ENCODE measurements at places on chromosomes 4 and X. TPM values are rescaled to one million over a fixed set of nuclear protein-coding genes. Genes with fewer than 3 reads are reported as not detected.

DNA sequence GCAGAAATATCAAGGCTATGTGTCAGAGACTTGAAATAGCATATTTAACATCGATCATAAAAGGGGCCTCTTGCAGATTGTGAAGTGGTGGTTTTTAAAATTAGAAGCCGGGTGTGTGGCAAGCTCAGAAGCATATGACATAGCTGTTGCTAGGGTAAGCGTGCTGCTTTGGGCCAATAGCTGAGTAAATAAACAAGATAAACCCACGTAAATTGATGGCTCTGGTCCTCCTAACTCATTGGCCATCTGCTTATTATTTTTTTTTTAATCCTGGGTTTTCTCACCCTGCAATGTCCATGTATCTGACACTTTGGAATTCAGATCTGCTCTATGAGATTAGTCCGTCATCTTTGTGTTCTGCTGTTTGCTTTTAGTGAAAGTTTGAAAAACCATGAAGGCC lies 32.6 kb upstream of the STOX2 start:
- no peak for DNase-seq

DNA sequence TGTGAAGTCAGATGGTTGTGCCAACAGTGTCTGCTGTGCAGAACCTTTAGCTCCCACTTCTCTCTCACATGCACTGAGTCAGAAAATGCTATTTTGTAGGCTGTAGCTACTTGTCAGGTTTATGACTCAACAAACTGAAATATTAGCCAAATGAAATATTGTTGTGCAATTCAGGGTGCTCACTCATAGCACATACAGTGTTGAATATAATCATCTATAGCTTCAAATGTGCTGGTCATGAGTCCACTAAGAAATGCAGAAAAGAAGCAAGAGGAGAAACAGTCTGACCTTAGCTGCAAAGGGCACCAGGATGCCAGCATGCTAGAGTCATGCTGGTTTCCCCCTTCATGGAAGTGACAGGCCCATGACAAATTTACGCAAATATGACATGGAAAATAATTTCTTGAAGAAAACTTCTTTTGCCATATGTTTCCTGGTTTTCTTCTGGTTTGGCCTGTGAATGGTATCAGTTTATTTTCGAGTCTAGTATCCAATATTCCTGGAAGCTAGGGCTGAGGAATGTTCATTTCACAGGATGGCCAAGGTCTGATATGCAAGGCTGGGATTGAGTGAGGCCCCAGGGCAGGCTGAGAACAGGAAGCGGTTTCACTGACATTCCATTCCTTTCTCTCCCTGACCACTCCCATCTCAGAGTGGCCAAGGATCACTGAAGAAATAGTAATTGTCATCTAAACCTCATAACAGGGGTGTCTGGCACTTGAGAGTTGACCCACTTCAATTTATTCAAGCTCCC lies 10.3 kb upstream of the CXCL2 start:
- DNase-seq: peak; percentile 86

GRCh38 chr4:61400439-61401038 lies 200.4 kb downstream of the ADGRL3 start:
- DNase-seq: no peak

DNA sequence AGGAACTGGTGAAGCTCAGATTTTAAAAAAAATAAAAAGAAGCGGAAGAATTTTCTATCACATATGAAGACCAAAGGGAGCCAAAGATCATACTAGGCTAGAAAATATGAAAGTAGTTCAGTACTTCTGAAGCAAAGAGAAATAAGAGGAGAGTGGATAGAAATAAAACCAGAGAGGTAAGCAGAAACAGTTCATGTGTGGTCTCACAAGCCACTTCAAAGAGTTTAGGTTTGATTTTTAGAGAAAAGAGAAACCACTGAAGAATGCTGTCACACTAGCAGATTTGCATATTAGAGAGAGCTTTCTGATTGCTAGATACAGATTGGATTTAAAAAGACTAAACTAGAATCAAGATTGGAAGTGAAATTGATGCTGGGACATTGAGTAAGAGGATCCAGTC lies 51.7 kb downstream of the GABRA3 start:
- DNase-seq: no peak

DNA sequence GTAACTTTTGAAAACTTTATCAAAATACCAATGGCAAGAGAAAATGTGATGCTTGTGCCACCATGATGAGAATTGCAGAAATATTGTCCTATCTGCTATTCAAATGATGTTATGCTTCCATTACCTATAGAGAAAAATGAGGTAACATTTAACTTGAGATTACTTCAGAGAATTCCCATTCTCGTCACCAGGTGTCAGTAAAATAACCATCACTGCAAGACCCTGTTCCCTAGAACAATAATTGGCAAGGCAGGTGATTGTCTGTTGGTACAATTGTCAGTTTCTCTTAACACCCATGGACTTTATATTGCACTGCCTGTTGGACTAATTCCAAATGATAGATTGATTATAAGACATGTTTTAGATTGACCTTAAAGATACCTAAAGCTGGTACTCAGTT lies 179.9 kb downstream of the GABRG1 start:
- no peak for DNase-seq

- no peak for DNase-seq
These were observed 120.5 kb downstream of the CAMK2D start for GRCh38 chr4:113641025-113641431.

DNA sequence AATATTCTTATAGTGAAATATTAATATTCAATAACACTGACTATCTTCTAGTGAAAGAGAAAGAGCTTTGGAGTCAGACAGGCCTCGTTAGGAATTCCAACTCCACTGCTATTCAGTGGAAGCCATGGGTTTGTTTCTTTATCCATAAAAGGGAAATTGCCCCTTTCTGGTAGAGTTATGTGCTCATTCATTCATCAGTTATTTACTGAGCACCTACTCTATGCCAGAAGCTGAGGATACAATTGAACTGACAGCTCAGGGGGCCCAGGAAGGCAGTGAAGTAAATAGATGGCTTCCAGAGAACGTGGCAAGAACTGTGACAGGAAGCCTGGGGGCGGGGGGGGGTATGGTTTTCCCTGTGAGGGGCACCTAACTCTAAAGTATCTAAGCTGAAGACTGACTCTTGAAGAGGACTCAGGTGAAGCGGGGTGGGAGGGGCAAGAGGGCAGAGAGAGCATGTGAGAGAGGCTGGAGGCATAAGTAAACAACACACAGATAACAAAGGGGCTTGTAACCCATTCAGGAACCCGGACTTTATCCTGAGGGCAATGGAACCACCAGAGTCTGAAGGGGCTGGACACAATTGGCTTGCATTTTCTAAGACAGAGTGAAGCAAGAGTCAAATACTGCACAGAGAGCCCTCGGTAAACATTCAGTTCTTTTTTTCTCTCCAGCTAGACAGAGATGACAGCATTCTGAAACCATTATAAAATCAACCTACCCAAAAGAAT lies 20.3 kb downstream of the ANXA5 start:
- DNase-seq: no peak

DNA sequence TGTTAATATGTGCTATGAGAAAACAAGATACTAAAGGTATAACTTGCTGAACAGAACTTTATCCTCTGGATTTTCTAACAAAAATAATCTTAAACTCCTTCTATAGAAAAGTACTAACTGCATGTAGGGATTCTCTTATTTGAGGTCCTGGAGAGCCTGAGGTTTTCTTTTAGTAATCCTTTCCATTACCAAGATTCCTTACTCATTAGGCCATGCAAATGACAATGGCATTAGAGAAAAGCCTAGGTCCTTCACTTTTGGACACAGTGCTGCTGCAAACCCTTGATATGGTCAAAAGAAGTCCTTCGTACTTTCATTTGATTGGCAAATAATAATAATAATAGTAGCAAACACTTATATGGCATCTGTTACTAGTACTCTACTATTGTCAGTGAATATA lies 3.2 kb downstream of the MMRN1 start:
- no peak for DNase-seq

- no peak for DNase-seq
These were observed 34.7 kb downstream of the IRS4 start for GRCh38 chrX:108701633-108702032.

DNA sequence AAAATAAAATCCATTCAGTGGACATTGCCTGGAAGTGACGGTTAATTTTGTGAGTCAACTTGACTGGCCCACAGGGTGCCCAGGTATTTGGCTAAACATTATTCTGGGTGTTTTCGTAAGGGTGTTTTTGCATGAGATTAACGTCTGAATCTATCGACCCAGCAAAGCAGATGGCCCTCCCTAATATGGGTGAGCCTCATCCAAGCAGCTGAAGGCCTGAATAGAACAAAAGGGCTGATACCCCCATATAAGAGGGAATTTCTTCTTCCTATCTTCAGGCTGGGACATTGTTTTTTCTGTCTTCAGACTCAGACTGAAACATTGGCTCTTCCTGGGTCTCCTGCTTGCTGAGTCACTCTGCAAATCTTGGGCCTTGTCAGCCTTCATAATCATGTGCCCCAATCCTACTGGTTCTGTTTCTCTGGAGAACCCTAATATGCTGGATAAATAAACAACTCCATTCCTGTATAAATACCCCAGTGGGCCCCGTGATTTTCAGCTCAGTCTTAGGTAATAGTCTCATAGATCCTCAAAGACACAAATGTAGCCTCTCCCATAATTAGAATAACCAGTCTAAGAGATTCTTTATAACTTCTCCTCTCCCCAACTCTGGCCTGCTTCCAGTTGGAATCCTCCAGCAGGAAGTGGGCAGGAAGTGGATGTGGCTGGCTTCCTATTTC lies 33.1 kb upstream of the DDX3X start:
- DNase-seq: no peak

- peak; percentile 29 for DNase-seq
These were observed 277.5 kb upstream of the AGTR2 start for GRCh38 chrX:115892787-115893671.

GRCh38 chr4:39330353-39330752 lies 35.8 kb downstream of the RFC1 start:
- DNase-seq: no peak

GRCh38 chr4:141686879-141687278 lies 50.5 kb downstream of the IL15 start:
- no peak for DNase-seq

DNA sequence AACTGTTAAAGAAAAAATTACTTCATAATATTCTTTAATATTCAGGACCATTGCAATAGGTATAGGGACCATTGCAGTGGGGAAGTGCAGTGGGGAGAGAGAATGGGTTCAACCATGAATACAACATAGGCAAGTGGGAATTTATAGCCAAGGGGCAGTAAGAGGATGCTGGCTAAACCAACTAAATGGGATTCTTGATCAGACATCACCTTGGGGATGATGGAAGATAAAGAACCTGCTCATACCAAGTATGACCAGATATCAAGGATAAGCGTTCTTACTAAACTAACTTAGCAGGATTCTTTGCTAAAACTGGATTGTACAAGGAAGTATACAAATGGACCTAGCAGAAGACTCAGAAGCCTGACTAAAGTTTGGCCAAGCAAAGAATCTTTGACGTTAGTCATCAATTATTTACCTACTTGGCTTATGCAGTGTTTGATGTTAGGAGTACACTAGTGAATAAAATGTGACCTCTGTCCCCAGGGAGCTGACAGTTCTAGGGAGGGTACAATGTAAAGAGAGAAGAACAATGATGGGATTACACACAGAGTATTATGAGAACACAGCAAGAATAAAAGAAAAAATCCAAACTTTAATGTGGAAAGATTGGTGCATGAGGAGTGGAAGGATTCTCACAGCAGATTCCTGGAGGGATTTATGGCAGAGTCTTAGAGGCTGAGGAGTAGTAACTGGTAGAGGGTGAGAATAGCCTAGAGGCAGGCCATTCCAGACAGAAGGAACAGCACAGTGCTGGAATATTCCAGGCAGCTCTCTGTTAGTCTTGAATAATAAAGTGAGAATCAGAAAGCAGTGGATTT lies 54.7 kb upstream of the MYOZ2 start:
- no peak for DNase-seq

- DNase-seq: peak; percentile 32
These were observed 62.3 kb downstream of the AGTR2 start for GRCh38 chrX:116232833-116233232.

GRCh38 chrX:44303119-44303518 lies 40.4 kb downstream of the EFHC2 start:
- no peak for DNase-seq

DNA sequence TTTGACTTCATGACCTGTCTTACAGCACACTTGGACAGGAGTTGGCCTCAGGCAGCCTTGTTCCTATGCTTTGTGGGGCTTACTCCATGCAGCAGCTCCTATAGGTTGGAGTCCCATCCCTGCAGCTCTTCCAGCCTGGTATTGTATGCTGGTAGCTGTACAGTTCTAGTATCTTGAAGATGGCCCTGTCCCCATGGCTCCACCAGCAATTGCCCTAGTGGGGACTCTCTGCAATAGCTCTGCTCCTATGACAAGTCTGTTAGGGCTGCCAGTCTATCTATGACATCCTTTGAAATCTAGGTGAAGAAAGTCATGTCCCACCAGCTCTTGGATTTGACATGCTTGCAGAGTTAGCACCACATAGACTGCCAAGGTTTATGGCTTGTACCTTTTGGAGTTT lies 252.6 kb downstream of the ANTXR2 start:
- no peak for DNase-seq

GRCh38 chrX:71871367-71871766 lies 39.3 kb upstream of the NHSL2 start:
- no peak for DNase-seq

DNA sequence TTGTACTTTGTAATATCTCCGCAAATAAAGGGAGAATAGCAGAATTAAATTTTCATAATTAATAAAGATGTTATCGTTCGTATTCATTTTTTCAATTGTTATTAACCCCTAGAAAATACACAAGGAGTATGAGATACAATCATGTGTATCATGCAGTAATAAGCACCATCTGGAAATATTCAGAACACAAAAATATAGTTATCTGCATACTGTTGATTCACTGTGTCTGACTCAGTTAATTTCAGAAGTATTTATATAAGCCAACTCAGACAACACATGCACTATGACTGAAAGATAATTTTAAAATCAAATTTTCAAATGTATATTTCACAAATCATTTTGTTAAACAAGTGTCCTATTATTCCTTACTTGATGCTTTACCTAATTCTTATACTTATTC lies 1954.8 kb downstream of the ARAP2 start:
- no peak for DNase-seq

DNA sequence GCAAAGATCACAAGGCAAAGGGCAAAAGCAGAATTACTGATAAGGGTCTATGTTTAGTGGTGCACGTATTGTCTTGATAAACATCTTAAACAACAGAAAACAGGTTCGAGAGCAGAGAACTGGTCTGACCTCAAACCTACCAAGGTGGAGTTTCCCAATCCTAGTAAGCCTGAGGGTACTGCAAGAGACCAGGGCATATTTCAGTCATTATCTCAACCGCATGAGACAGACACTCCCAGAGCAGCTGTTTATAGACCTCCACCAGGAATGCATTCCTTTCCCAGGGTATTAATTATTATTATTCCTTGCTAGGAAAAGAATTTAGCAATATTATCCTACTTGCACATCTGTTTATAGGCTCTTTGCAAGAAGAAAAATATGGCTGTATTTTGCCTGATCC lies 51.5 kb downstream of the NPNT start:
- DNase-seq: no peak

Gene MAN2B2
- total RNA-seq: 27.0 TPM

Gene C4orf50
- total RNA-seq: not detected

Gene RTL5
- total RNA-seq: 2.7 TPM

Gene TADA2B
- 26.9 TPM for total RNA-seq

Gene CFP
- not detected for total RNA-seq

Gene CNKSR2
- 3.4 TPM for total RNA-seq

All from kidney epithelial cell (primary cell).